ENCODE measurements at places on chromosomes 1 and 21. TPM values are rescaled to one million over a fixed set of nuclear protein-coding genes. Genes with fewer than 3 reads are reported as not detected.

DNA sequence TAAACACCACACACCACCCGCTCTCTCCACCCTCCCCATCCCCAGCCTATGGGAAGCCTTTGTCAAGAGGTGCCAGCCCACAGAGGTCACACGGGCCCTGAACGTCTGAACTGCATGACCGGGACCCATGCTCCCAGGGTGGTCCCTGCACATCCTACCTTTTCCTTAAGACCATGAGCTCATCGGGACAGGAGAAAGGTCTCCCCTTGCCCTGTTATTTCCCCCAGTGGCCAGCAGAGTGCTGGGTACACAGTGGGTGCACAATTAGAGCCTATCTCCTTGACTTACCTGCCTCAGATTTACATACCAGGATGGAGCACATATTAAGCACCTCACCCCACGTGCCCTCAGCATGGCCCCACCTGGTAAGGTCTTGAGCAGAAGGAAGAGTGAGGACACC, 30.9 kb downstream of the ACTA1 start:
- no peak for DNase-seq

DNA sequence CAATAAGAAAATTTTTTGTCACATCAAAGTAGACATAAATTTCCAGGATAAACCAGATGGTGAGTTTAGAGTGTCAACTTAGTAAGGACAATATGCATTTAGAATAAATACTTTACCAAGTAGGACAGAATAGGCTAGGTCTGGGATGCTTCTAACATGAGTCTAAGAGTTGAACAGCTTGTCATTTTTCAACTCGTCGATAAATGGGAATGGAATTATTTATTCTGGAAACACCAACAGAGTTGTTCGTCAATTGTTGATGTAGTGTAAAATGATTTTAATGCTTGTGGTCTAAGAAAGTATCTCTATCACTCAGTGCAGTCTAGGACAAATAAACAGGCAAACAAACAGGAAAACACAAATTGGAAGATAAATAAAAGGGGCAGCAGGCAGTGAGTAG, 358.4 kb upstream of the ST6GALNAC5 start:
- DNase-seq: no peak

DNA sequence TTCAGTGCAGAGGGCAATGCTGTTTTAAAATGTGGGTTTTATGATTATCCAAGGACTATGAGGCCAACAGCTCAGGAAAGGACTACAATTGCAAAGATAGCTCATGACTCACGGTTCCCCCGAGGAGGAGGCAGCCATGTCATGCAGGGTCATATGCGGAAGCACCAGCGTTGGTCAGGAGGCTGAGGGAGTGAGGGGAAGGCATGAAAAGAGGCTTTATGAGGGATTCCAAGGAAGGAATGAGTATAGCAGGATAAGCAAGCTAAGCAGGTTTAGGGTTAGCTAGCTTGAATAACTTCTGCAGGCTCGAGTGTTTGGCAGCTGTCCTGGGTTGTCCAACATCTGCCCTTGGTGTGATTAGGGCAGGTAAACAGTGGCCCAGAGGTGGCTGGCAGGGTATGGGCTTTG, 495.1 kb downstream of the SETD4 start:
- no peak for DNase-seq

DNA sequence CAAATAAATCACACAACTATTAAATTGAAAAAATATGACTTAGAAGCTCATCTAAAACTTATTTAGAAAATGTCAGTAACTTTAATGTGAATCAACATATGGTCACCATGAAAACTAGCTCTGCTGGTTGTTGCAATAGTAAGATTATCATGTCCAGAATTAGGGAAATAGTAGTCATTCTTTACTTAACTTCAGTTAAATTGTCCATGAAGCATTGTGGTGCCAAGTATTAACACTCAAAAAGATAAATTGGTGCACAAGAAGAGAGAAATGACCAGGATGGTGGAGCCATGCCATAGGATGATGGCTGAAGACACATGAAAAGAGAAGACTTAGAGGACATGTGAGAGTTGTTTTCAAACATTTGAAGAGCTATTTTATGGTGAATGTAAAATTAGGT, 130.2 kb upstream of the PTGFR start:
- DNase-seq: no peak

DNA sequence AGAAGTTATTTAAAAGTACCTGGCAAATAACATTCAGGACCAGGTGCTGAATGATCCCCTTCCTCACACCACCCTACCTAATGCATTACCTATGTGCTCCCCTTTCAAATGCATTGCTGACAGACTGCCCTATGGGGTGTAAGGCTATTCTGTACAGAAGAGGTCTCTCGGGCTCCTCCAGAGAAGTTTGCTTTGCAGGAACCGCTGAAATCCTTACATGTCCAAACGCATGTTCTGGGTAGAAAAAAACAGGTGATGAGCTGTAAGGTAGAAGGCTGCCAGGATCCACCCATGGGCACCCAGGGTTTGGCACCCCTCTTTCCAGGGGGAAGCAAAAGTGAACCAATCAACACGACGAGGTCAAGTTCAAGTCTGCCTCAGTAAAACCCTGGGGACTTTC, 58.3 kb upstream of the TARBP1 start:
- no peak for DNase-seq

- DNase-seq: no peak
Observed at GRCh38 chr1:6574025-6574620, 5.7 kb upstream of the ZBTB48 start.

GRCh38 chr1:103779932-103780331, 30.2 kb downstream of the AMY1C start:
- no peak for DNase-seq

DNA sequence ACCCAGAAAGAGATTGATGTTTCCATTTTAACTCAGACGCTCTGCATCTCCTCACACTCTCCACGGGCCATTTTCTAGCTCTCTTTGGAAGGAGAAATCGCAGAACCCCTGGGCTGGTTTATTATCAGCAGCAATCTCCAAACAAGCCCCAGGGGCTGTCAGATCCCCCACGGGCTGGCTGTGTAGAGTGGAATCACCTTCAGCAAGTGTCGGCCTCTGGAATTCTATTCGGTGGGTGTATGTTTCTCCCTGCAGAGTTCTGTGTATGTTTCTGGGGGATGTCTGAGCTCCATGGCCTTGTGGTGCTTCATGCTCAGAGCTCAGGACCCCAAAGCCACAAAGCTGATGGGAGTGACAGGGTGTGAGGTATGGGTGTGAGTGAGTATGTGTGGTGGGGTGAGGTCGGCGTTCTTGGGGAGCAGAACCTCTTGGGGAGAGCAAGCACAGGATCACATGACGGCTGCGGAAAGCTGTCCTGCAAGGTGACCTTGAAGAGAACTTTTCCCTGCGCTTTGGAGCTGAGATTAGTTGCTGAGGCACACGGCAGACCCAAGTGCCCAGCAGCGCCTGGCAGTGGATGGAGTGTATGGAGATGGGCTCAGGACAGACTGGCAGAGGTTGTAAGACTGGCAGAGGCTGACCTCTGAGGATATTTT, 489 bp downstream of the ACOT11 start:
- no peak for DNase-seq

GRCh38 chr1:27760426-27760825, 12.6 kb upstream of the STX12 start:
- DNase-seq: no peak

DNA sequence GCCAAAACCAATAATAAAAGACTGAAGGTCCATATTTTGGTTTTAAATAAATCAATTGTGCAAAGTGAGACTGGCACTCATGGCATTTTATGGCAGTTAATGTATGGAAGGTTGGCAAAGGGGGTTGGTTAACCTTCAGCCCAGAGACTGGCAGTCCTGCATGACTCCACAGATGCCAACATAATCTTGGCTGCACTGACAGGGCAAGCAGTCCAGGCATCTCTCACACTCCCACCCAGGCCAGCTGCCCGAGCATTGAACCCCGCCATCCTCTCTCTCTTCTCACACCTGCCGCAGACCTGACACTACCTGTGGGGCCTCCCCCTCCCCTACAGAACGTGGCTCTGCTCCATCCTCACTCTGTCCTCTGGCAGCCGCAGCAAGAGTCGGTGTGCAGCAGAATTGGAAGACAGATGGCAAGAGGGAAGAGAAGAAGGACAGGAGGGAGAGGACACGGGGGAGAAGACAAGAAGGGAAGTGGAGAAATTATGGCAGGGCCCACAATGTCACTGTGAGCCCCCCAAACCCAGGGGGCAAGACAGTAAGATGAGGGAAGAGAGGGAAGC, 43.7 kb downstream of the ITPKB start:
- DNase-seq: no peak

- no peak for DNase-seq
Observed at GRCh38 chr1:161473348-161473747, 31.9 kb upstream of the FCGR2A start.

DNA sequence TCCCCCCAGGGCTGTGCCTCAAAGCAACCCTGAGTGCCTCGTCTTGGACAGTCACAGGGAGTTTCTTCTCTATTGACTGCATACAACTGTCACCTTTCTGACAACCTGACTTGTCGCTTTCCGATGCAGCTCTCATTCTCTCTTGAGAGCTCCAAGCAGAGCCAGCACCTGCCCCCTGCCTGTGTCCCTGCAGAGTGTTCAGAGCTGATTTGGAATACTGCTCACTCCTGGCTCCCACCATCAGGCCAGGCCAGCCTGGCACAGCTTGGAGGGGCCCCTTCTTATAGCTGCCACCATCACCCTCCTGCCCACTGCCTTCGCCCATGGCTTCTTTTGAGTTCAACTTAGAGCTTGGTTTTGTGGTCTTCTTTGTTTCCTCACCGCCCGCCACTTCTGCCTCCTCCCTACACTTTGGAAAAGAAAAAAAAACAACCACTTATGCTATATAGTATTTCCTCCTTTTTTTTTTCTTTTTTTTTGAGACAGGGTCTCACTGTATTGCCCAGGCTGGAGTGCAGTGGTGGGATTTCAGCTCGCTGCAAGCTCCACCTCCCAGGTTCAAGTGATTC, 12.3 kb downstream of the NCF2 start:
- DNase-seq: no peak

- DNase-seq: no peak
Observed at GRCh38 chr1:28358716-28359115, 10.8 kb upstream of the PHACTR4 start.

DNA sequence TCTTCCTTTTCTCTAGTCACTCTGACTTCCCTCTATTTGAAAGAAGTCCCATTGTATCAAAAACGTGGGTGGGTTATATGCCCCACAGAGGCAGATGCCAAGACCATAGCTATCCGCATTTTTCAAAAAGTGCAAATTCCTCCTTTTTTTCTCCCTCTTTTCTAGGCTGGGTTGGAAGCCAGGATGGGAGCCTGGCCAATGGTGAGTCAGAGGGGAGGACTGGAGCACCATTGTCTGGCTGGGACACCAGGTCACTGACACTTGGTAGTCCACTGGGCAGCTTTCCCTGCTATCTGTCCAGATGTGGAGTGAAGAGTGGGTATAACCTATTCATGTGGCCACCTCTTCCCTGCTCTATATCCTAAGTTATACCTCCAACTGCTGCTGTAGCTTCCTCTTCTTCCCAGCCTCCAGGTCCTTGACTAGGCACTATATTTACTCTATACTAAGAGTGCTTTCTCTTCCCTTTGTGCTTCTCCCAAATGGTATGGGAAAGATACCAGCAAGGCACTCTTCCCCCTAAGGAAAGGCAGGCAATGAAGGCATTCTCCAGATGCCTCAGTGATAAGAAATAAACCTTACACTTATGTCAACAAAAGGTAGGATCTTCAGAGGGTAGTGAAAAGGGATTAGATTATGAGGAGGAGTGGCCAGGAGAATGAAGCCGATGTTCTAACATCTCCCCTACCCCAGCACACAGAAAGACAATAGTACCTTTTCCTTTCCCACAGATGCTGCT, 12.9 kb downstream of the PI4KB start:
- peak; percentile 63 for DNase-seq

GRCh38 chr1:154492115-154492514, 9.9 kb upstream of the TDRD10 start:
- no peak for DNase-seq

DNA sequence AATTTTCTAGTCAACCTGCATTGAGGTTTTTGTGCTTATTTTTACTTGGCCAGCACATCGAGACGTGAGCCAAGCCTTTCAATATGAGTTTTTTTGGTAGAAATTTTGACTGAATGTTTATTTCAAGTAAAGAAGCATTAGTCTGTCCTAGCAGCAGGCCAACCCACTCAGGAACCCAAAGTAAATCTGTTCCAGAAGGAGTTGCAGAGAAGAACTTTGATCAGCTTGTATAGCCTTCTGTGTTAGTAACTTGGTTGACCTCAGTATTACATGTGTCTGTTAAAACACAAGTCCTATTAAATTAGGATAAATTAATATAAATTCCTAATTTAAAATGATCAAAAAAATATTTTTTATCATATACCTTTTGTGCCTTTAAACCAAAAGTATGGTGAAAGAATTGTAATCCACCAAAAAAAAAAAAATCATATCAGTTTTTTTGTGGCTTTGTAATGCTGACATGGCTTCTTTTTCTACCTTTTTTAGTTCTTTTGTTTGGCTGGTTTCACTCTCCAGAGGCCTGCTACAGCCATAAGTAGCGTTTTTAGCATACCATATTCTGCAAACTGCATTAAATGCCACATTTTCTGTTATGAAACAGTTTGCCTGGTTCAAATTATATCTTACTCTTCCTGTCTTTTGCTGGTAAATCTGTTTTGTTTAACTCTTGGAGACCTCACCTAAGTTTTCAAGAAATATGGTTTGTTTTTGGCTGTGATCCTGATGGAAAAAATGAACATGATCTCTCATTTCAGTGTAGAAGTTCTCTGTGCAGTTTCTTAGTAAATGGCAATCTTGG, 39.5 kb downstream of the ATF6 start:
- DNase-seq: no peak

GRCh38 chr1:218027152-218027551, 257.9 kb upstream of the RRP15 start:
- DNase-seq: no peak

DNA sequence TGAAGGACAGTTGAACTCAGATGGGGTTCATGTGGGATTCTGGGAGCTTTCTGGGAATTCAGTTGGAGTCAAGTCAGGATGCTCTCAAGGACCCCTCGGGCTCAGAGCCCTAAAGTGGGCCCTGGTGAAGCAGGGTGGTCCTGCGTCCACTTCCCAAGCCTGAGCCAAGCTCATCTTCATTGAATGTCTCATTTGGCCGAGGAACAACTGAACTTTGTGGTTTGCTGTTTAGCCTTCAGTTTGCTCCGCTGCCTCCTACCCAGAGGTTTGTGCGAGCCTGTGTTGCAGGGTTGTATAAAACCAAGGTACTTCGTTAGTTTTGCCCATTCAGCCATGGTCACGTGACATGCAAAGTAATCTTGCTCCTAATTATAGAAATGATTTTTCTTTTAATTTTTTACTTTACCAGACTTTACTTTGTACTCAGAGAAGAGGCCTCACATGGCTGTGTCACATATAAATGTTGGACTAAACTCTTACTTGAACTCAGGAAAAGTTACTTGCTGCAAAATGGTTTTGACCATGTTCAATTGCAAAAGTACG, 49.7 kb downstream of the B3GALT5 start:
- DNase-seq: no peak

GRCh38 chr1:23529146-23530086, 1.6 kb downstream of the E2F2 start:
- DNase-seq: no peak

GRCh38 chr1:232939748-232940147, 10.7 kb upstream of the NTPCR start:
- DNase-seq: no peak

Gene TCHHL1
- not detected for total RNA-seq

Gene MTARC1
- total RNA-seq: 0.73 TPM

Gene CYP4Z1
- total RNA-seq: not detected

Gene TMIGD3
- not detected for total RNA-seq

Gene SAMD11
- 0.07 TPM for total RNA-seq

Gene LAX1
- 0.11 TPM for total RNA-seq

Gene PLA2G2C
- total RNA-seq: not detected
